ENCODE measurements at places on chromosomes 2 and 18.

- DNase-seq = no peak
These were observed 25.0 kb upstream of the SPP2 start for GRCh38 chr2:234025466-234025865.

DNA sequence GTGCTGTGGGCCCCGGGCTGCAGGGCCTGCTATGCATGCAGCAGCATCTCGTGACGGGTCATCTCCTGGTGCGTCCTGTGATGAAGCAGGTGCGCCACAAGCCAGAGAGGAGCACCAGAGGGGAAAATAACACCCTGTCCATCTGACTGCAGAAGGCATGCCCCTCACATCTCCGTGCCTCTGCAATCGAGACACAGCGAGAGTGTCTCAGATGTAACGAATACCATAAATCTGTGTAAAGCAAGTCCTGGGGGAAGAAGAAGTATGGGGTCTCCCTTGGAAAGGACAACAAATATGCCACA is 137.5 kb downstream of the PTGR3 start:
- no peak for DNase-seq

DNA sequence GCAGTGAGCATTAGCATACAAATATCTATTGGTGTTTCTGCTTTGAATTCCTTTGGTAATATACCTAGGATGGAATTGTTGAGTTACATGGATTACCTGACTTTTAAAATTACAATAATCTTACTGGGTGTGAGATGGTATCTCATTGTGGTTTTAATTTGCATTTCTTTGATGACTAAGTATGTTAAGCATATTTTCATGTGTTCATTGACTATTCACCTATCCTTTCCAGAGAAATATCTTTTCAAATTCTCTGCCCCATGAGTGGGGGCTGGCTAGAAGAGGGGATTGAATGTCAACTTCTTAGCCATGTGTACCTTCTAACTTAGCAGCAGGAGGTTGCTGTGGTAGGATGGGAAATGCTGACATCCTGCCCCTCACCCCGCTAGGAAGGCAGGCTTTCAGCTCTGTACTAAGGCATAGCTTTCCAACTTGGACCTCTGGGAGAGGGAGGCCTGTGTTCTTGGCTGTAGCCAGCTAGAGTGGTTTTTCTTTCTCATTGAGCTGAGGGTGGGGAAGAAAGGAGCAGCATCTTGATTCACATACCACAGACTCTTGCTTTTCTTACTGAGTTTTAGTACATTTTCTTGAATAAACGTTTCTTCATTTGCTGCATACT is 63.3 kb upstream of the TTC27 start:
- DNase-seq = no peak

DNA sequence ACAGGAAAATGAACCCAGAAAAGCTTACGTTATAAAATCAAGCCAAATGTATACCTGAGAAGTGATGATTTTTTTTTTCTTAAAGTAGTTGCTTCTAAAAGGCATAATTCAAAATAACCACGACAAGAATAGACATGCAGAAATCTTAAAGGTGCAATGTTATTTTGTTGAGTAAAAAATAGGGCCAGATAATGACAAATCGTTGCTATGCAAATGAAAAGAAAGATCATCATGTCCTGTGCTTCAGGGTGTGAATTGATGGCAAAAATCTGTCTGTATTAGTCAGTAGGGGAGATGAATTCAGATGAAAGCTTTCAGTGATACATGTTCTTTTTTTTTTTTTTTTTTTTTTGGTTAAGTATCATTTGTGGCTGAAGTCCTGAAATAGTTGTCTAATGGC is 24.0 kb downstream of the LYPD6B start:
- DNase-seq = no peak

DNA sequence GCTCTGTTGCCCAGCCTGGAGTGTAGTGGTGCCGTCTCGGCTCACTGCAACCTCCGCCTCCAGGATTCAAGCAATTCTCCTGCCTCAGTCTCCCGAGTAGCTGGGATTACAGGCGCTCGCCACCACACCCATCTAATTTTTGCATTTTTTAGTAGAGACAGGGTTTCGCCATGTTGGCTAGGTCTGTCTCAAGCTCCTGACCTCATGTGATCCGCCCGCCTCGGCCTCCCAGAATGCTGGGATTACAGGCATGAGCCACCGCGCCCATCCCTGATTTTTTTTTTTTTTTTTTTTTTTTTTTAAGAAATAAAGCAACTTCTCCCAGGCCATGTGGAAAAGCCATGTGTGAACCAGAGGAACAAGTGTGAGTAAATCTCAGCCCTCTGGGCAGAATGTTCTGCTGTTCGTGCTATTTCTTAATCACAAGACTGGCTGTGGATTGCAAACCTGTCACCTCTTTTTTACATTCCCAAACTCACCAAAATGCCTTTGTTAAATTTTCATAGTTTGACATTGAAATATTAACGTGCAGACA is 6.4 kb upstream of the SH3BP4 start:
- no peak for DNase-seq

- DNase-seq = no peak
These were observed 92.1 kb downstream of the PXDN start for GRCh38 chr2:1652034-1652790.

DNA sequence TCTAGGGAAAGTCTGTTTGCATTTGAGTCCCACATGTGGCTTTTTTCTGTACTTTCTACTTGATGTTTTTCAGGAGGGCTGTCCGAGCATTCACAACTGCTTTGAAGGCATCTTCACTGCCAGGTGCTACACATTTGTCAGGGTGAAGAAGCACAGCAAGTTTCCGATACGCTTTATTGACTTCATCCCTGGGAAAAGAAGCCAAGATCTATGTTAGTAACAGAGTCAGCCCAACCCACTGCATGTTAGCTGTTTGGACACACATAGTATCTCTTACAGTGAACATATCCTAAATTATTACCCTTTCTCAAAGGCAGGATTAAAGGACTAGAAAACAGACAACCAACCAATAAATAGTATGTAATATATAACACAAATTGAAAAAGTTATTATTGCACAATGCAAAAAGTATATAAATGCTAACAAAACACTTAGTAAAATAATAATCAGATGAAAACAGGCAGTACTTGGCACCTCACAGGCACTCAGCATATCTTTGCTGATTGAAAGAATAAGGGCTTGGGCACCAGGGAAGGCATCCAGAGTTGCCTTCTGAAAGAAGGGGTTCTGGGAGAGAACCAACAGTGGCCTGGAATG is 24.1 kb downstream of the DNAJC27 start:
- no peak for DNase-seq

GRCh38 chr18:50866765-50867164 is 12.2 kb upstream of the ME2 start:
- no peak for DNase-seq

DNA sequence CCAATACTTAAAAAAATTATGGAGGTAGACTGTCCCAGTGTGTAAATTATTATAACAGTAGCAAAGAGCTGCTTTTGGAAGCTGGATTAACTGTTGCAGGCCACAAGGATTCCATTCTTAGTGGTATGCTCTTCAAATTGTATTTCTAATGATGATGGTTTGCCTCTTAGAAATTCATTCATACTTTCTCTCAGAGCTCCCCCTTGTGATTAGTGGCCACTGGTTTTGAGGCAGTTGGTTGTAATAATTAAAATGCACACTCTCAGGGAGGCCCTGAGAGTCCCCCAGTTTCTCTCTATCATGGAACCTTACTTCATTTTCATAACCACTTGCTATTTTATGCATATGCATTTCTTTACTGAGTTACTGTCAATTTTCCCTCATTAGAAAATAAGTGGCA is 122.5 kb downstream of the PLA2R1 start:
- no peak for DNase-seq

GRCh38 chr2:36452260-36452659 is 96.7 kb downstream of the CRIM1 start:
- DNase-seq = no peak

- no peak for DNase-seq
These were observed 1234.4 kb downstream of the CNTNAP5 start for GRCh38 chr2:125259451-125259850.

- DNase-seq = no peak
These were observed 127.5 kb upstream of the TNP1 start for GRCh38 chr2:216987252-216987821.

DNA sequence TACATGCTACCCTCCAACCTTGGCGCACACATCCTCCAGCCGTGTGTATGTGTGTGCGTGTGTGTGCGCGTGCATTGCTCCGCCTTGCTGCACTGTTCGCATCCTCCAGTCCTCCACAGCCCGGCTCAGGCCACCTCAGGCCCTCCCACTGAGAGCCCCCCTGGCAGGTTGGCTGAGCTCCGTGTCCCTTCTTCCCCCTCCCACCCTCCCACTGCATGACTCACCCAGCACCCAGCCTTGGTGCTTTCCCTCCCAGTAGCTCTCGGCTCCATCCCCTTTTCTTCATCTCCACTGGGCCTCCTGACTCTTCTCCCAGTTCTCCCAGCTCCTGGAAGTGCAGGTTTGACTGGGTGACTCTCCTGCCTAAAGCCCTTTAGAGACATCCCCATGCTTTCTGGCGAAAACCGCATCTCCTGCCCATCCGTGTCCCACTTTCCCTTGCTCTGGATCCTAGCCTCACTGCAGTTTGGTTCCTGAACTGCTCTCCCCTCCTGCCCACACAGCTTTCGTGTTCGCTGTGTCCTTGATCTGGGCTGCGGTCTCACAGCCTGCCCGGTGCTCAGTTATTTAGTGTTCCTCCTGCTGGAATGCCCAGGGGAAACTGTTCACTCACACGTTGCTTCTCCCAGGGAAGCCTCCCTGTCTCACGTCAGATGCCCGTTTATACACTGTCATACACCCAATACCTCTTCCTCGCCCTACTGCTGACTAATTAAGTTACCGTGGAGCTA is 4.9 kb downstream of the TMEM177 start:
- no peak for DNase-seq

DNA sequence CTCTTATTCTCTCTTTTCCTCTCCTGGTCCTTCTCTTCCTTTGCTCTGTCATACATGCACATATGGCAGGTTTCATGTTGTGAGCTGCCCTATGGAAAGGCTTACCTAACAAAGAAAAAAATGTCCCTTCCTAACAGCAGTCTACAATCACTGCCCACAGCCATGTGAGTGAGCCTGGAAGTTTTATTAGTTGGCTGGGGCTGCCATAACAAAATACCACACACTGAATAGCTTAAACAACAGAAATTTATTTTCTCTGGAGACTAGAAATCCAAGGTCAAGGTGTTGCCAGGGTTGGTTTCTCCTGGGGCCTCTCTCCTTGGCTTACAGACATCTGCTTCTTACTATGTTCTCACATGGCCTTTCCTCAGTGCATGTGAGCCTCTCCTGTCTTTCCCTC is 142.1 kb downstream of the TRIB2 start:
- DNase-seq = no peak
